CD4-positive, alpha-beta T cell treated with Interleukin-1 beta for 1 hour (primary cell): ENCODE measurements at places on chromosomes 12 and 14.

GRCh38 chr12:104307655-104308000 lies 4.1 kb downstream of the EID3 start:
- DNase-seq: no peak

DNA sequence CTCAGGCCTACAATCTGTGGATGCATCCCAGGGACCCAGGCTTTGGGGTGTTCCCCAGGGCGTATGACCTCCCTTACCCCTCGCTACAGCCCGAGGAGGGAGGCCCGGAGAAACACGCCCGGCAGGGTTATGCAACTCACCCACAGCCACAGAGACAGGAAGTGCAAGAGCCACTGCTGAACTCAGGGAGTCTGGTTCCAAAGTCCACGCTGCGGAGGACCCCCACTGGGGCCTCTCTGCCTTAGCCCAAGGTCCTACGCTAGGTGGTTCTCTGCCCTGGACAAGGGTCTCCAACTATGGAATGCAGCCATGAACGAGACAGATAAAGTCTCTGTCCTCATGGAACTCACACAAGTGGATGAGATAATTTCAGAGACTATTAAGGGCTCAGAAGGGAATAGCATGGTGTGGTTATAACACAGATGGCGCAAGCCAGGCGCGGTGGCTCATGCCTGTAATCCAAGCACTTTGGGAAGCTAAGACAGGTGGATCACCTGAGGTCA lies 11.3 kb downstream of the SCARB1 start:
- DNase-seq: peak; percentile 61

DNA sequence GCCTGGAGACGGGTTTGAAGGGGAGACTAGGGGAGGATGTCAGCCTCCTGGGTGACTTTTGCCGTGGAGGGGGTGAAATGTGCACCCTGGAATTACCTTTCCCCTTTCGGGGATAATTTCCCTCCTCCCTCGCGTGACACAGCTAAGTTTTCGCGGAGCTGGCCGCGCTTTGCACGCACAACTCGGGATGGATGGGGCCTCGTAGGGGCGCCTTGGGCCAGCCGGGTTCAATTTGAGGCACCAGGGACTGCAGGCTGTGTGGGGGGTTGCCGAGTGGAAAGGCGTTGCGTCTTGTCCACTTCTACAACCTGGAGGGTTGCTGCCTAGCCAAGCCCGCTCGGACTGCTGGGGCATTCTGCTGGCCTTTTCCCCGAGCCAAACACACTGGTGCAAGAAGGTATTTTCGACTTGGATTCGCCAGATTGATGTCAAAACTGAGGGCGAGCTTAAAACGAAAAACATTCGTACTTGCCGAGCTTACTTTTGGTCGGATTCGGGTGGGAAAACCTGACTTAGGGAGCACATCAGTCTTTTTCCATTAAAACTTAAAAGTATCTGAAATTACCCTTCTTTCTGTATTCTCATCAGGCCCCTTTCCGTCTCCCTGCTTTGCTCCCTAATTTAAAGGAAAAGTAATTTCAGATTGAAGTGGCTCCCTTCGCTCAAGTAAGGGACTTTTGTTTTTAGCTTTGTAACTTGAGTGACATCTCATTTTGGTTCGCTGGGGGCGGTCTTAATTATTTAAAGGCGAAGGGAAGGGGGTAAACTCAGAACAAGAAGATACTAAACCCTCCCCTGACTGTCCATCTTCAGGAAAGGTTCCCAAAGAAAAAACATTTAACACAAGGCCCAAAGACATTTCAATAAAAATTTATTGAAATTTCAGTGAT lies 14.3 kb downstream of the TBX3 start:
- no peak for DNase-seq

DNA sequence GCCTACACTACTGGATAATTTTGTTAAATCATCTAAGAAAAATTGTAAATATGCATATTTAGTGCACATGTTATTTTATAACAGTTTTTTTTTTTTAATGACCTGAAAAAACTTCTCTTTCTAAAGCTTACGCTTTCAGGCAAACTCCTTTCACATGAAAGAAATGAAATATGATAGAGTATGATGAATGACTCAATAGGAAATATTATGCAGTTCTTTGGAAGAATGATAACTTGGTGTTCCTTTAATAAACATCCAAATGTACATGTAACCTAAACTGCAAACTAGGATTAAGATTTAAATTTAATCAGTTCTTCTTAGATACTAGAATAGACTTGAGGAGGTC lies 136.6 kb downstream of the FGD4 start:
- no peak for DNase-seq

GRCh38 chr14:75426332-75427125 lies 1.3 kb upstream of the JDP2 start:
- DNase-seq: no peak

DNA sequence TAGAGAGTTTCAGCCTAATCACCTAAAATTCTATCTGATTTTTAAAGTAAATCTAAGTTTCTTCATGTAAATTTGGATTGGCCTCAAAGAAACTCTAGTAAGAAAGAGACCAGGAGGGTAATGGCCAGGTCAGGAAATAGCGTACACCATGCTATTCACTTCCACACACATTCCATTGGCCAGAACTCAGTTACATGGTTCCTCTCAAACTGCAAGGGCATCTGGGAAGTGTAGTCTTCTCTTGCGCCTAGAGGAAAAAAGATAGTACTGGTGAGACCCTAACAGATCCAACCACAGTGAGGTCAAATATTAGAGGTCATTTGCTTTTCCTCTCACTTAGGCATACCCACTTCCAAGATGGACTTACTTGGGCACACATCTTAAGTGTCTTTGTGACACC lies 39.1 kb downstream of the MBIP start:
- DNase-seq: no peak

GRCh38 chr14:22319526-22320361 lies 269.3 kb downstream of the DAD1 start:
- peak; percentile 37 for DNase-seq

DNA sequence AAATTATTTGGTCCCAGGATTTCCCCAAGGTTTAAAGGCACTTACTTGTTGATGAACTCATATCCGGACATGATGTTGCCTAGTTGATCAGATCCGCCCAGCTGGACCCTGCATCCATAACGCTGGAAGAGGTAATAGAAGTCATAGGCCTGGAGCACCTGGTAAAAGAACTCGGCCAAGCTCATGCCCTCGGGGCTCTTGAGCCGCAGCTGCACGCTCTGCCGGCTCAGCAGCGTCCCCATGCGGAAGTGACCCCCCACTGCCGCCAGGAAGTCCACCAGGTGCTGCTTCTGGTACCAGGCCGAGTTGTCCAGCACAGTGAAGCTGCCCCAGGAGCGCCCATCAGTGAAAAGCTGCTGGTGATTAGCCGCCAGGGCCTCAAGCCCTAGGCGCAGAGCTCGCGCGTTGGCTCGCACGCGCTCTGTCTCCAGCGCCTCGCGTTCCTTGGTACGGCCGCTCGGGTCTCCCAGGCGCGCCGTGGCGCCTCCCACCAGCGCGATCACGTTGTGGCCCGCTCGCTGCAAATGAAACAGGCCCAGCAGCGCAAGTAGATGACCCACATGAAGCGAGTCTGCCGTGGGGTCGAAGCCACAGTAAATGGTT lies 545 bp downstream of the YARS2 start:
- peak; percentile 77 for DNase-seq

DNA sequence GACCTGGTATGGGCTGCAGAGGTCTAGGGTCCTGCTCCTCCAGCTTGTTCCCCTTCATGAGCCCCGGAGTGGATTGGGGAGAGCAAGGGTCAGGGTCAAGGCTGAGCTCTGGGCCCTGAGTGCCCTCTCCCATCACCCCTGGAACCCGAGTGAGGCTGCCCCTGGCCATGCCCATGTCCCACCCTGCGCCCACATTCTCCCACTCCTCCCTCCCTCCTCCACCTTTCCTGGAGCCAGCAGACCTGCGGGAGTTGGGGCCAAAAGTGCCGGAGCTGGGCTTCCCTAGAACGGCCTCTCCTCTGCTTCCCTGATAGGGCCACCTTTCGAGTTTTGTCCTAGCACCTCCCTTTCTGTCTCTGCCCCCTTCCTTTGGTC lies 590 bp downstream of the SCNN1A start:
- no peak for DNase-seq

DNA sequence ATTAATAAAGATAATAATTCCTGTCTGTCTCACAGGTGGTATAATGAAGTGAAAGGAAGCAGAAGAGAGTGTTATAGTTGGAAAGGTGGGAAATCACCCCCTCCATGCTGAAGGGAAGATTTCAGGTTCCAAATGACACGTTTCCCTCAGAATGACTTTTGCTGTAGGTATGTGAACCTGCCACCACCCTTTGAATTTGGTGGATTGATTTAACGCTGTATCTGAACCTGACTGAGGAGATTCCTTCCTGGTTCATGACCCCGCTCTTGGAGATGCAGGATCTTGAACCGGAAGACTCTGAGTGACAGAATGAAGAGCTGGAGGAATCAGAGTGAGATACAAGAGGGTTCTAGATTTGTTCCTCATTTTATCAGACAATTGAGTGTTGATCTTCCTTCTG lies 20.3 kb upstream of the EMP1 start:
- no peak for DNase-seq

GRCh38 chr14:74579447-74580274 lies 32.4 kb downstream of the LTBP2 start:
- DNase-seq: no peak

- no peak for DNase-seq
Observed at GRCh38 chr14:90491911-90492531, 95.2 kb downstream of the CALM1 start.

GRCh38 chr12:110668480-110669192 lies 20.3 kb downstream of the HVCN1 start:
- DNase-seq: no peak

DNA sequence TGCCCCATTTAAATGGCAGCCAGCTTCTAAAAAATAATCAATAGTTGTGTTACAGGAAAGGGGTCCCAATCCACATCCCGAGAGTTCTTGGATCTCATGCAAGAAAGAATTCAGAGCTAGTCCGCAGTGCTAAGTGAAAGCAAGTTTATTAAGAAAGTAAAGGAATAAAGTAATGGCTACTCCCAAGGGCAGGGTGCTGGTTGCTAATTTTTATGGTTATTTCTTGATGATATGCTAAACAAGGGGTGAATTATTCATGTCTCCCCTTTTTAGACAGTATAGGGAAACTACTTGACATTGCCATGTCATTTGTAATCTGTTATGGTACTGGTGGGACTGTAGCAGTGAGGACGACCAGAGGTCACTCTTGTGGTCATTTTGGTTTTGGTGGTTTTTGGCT lies 591.3 kb downstream of the LRFN5 start:
- DNase-seq: no peak

GRCh38 chr14:38047195-38047902 lies 160.4 kb upstream of the SSTR1 start:
- DNase-seq: no peak

DNA sequence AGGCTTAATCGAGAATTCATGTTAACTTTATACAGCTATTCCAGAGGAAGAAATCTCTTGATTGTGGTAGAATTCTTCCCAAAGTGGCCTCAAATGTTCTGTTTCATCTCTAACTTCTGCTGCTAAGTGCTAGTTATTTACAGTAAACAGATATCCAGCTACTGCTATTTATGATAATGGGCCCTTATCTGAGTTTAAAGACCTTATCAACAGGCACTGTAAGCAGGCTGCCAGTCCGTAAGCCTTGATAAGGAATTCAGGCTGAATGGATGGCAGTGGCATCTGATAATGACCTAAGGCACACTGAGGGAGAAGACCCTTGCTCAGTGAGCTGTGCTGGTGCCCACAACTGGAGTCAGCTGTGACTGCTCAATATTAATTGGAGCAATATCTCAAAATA lies 59.0 kb downstream of the PAX9 start:
- no peak for DNase-seq

GRCh38 chr12:40691913-40692764 lies at the start of gene CNTN1:
Gene CNTN1 (plus strand): TSS chr12:40692439.
- no peak for DNase-seq

GRCh38 chr14:71551291-71551950 lies 380.8 kb upstream of the RGS6 start:
- DNase-seq: no peak

- no peak for DNase-seq
Observed at GRCh38 chr12:15684896-15685658, 104.1 kb downstream of the EPS8 start.

GRCh38 chr14:64948612-64949210 lies 6.2 kb upstream of the GPX2 start:
- no peak for DNase-seq

GRCh38 chr14:101681795-101682194 lies 79.7 kb upstream of the PPP2R5C start:
- no peak for DNase-seq

- no peak for DNase-seq
Observed at GRCh38 chr12:49028666-49029275, 10.2 kb upstream of the PRKAG1 start.

DNA sequence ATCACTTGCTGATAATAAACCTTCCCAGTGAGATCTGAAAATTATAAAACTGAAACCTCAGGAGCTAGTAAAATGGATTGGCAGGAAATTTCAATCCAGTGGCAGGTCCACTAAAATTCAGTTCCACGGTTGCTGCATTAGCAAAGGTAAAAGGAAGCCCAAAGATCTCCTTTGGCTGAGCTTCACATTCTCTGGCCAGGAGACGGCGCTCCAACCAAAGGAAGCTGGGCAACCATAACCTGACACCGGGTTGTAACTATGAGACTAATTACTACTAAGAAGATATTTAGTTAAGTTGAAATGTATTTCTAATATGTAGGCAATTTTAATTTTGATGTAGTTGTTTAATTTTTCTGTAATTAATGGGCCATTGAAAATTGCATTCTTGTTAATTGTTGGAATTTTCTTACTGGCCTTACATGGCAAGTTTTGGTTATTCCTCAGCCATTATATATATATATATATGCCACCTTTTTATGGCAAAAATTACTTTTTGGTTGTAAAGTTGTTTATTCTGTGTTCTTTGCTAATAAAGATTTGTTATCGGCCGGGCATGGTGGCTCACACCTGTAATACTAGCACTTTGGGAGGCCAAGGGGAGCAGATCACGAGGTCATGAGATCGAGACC lies 17.0 kb downstream of the OR8S1 start:
- peak; percentile 15 for DNase-seq

DNA sequence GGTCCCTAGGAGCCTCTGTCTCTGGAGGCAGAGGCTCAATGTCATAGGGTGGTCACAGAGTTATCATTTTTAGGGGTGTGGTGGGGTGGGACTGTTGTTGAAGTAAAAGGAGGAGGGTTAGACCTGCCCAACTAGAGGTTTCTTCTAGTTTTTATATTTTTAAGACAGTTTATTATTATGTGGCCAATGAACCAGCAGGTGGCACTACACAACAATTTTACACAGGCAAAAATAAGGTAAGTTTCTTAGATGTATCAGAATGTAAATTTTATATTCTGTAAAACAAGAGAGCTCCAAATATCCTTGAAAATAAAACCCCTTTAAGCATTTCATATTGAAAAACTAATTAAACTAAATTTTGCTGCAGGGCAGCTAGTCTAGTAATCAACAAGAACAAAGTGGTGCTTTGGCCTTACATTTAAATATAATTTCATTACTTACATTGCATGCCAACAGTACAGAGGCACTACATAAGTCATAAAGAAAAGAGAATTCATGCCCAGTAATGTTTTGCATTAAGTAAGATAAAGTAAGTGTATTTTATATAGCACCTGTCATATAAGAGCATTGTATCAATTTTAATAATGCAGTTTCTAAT lies 22.2 kb upstream of the OVCH1 start:
- DNase-seq: no peak

DNA sequence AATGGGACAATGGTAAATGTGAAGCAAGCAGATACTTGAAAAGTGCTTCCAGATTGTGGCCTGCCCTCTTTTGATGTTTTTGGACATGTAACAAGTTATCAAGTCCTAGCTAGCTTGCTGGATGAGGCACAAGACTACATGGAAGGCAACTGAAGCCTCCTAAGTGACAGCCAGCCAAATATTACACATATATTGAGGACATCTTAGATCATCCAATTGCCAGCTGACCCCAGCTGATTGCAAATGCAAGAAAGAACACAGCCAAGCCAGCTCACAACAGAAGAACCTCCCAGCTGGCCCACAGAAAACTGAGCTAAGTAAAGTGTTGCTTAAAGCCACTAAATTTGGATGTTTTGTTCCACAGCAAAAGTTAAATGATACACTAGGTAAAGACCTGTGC lies 156.9 kb downstream of the SRGAP1 start:
- no peak for DNase-seq
